ENCODE measurements at places on chromosomes 5 and 9.

DNA sequence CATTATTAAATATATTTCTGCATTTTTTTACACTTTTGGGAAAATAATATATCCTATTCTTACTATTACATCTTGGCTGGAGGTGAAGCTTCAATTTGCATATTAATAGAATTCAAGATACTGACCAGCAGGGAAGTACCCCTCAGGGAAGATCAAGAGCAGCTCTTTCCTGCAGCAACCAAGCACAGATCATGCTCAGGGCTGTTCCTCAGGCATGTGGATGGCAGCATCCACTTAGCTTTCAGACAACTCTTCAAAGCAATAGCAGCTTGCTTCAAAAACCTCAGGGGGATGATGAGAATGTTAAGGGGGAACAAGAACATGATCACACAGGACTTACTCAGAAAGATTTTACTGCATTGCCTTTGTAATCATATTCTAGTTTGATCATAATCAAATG lies 731.8 kb downstream of the SEMA5A start:
- no peak for DNase-seq

- peak; percentile 62 for DNase-seq
Observed at GRCh38 chr5:55691265-55692105, 20.6 kb downstream of the SLC38A9 start.

GRCh38 chr9:85900504-85901201 lies 40.3 kb upstream of the NAA35 start:
- DNase-seq, result peak; percentile 8

- DNase-seq, result no peak
Observed at GRCh38 chr9:95481000-95481399, 35.8 kb downstream of the PTCH1 start.

GRCh38 chr5:67118050-67118620 lies 78.5 kb downstream of the CD180 start:
- no peak for DNase-seq

- no peak for DNase-seq
Observed at GRCh38 chr5:138948471-138949222, 73.5 kb upstream of the LRRTM2 start.

- no peak for DNase-seq
Observed at GRCh38 chr5:74761241-74761640, 5.7 kb downstream of the GFM2 start.

GRCh38 chr5:76497986-76498717 lies 95.1 kb downstream of the IQGAP2 start:
- DNase-seq, result no peak
